Motor neuron (in vitro differentiated cells): ENCODE measurements at places on chromosomes 5 and 9. TPM values are rescaled to one million over a fixed set of nuclear protein-coding genes. Genes with fewer than 3 reads are reported as not detected.

DNA sequence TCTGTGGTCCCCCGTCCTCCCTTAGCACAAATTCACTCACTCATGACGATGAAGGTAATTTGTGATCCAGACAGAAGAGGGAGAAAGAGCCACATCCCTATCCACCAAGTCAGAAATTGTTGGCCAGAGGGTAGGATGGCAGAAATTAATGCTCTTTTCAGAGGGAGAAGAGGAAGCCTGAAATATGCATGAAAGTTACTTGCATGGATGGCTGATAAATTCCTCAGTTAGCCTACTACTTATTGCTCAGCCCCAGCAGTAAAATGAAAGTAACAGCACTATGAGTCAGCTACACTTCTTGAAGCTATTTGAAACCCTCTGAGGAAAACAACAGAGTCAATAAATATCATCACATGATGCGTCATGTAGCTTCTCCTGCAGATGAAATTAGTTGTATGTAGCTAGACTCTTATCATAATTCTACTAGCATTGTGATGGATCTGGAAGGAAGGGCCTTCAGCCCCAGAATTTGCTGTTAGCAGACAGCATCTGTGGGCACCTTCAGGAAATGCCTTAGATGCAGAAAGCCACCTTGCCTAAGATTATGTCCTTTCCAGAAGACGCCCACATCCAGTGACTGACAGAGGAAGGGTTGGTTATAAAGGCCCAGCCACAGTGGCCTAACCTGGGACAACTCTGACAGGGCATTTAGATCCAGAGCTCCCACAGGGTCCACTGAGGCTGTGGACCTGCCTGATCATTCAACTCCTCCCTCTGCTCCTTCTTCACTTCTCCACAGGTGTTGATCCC is 81.2 kb upstream of the CCDC112 start:
- peak; percentile 86 for ATAC-seq

DNA sequence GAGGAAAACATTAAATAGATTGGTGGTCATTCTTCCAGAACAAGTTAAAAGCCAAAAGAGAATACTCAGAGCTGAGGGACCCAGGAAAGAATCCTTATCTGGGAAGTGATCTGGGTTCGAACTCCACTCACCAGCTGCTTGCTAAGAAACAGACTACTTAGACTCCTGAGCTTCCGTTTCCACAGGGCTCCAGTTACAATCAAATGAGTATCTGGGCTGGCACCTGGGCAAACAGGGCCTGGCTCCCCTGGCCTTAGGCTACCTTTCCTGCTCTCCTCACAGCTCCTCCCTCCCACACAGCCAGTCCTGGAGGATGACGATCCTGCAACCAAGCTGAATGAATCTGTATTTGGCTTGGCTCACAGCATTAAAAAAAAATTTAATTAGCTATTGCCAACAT is 2.5 kb downstream of the MAPK9 start:
- ATAC-seq, result no peak

DNA sequence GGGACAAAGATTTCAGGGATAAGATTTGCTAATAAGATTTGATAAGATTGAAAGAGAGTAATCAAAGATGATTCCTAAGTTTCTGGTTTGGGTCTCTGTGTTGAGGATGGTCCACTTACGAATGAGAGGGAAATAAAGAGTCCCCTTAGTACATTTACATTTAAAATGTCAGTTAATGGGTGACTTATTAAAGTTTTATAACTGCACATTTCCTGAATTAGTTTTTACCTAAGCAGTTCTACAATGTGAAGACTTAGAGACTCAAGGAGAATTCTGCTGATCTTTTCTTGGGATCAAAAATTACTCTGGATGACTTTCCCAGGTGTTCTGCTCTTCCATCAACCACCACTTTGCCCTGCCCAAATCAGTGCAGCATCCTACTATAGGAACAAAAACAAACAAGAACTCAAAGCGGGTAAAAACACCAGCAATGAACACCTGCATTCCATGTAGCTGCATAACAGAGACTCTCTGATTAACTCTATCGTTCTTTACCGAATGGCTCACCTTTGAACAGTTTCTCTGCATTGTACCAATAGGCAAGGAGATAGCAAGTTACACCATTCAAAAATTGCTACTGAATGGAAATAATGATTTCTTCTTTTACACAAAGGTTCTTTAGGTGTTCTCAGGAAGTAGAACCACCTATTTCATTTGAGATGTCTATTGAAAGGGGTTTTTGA is 65.3 kb downstream of the PRLR start:
- ATAC-seq, result no peak

GRCh38 chr5:112063856-112064255 is 306.9 kb upstream of the NREP start:
- no peak for ATAC-seq

GRCh38 chr5:171840711-171841522 is 55.3 kb downstream of the SMIM23 start:
- ATAC-seq, result no peak

- no peak for ATAC-seq
These were observed 38.6 kb downstream of the ZNF366 start for GRCh38 chr5:72468606-72469005.

DNA sequence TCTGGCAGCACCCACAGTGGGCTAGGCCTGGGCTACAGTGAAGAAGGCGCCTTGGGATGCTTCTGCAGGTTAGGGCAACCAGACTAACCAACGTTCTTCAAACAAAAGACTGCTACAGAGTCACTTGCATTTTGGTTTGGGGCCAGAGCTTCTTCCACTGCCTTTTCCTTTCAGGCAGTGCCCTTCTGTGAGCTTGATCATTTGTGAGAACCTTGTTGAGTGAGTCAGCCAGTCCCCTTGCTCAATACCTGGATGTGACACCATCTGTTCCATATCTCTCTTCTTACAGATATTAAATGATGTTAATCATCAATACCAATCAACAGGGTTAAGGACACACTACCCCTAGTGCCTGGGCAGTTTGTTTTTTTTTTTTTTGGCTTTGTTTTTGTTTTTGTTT is 46.5 kb upstream of the VDAC1 start:
- ATAC-seq, result no peak

RALGPS1 gene
- 25.8 and 29.7 TPM in 2 replicates for total RNA-seq

C9orf50 gene
- not detected in 2 replicates for total RNA-seq

MUSK gene
- total RNA-seq, result 0.36 and 0.48 TPM in 2 replicates

ENC1 gene
- total RNA-seq, result 4.4 and 8.7 TPM in 2 replicates

PWWP2A gene
- 21.1 and 22.2 TPM in 2 replicates for total RNA-seq
